ENCODE measurements at places on chromosomes 1 and 21.

- DNase-seq, result no peak
Observed at GRCh38 chr1:75542818-75543570, 67.9 kb downstream of the SLC44A5 start.

DNA sequence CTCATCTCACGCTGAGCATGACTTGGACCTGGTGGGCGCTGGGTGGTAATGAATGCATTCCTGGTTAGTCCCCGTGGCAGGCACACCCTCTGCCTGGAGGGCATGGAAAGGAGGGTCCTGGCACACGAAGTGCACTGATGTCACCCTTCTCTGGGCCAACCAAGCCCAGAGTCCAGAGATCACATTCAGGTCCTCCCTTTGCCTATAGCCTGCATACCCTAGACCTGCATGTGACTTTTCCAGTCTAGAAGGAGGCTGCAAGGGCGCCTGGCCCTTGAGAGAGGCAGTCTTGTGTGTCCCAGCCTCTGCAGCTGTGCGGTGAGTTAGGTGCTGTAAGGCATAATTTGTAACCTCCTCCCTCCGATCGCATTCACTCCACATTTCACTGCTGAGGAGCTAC lies 22.1 kb downstream of the PADI2 start:
- DNase-seq, result no peak

- no peak for DNase-seq
Observed at GRCh38 chr1:43206600-43207228, 34.6 kb downstream of the CFAP57 start.

DNA sequence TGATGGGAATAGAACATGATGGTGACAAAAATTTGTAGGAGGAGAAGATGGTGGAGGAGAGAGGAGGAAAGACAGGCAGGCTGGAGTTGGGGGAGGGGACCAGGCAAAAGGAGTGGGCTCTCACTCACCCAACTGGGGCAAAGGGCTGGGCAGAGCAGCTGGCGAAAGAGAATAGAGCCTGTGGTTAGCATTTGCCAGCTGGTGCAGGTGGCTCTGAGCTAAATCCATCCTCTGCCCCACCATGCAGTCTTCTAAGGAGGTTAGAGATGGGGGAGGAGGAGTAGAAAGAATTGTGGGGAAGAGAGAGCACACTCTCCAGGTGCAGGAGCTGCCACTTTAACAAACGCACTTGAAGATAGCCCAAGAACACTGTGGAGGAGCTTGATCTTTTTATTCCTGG lies 27.6 kb upstream of the SLAMF1 start:
- DNase-seq, result no peak

GRCh38 chr1:158830904-158831507 lies at the start of gene MNDA:
Gene MNDA (plus strand): TSS chr1:158831351. CDS start chr1:158842154, 10,803 bp downstream.
- DNase-seq, result no peak

DNA sequence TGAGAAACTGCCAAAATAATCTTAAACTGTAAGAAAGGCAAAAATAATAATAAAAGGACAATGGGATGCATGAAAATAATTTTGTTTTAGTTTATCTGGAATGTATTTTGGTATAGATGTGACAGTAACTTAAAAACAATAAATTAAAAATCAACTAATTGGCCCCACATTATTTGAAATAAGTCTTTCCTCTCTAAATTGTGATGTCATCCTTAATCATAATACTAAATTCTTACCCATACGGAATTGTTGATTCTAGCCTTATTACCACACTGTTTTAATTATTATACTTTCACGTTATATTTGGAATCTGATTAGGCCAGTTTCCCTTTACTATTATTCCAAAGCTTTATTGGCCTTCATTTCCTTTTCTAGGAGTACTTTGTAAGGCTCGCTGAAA lies 7.7 kb downstream of the DESI2 start:
- no peak for DNase-seq

DNA sequence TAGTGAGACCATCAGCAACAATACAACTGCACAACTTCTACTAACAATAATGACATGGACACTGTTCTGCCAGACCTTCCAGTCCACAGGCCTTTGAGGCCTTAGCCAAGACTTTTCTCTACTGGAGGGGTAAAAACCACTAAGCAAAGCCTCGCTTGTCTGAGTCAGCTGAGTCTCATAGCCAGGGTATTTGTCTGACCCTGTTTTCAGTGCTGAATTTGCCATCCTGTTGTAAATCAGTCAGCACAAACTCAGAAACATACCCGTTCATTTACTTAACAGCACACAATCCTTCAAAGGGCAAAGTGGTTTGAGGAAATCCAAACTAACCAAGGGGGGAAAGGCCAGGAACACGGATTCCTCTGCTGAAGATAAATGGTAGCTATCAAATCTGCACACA lies 537.8 kb downstream of the SMYD3 start:
- no peak for DNase-seq

- no peak for DNase-seq
Observed at GRCh38 chr1:117697220-117697781, 91.5 kb downstream of the TENT5C start.

DNA sequence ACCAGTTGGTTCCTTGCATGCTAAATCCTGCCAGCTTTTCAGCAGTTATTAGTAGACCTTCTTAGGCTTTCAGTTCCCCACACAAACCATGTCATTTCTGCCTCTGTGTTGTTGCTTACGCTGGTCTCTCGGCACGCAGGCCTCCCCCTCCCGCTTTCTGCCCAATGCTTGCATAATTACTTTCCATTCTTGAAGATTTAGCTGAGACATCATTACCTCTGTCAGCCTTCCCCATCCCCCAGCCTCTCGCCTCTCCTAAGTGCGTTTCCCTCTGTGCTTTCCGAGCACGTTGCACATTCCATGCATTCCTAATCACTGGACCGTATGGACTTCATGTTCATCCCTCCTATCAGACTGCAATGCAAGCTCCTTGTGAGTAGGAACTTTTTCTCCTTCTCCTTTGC lies 26.8 kb downstream of the TSHB start:
- DNase-seq, result no peak

GRCh38 chr1:183841950-183842794 lies 37.3 kb downstream of the RGL1 start:
- DNase-seq, result no peak

- DNase-seq, result no peak
Observed at GRCh38 chr1:28845786-28846543, 34.0 kb downstream of the OPRD1 start.

- DNase-seq, result no peak
Observed at GRCh38 chr21:44035244-44035643, 23.1 kb downstream of the TRAPPC10 start.

DNA sequence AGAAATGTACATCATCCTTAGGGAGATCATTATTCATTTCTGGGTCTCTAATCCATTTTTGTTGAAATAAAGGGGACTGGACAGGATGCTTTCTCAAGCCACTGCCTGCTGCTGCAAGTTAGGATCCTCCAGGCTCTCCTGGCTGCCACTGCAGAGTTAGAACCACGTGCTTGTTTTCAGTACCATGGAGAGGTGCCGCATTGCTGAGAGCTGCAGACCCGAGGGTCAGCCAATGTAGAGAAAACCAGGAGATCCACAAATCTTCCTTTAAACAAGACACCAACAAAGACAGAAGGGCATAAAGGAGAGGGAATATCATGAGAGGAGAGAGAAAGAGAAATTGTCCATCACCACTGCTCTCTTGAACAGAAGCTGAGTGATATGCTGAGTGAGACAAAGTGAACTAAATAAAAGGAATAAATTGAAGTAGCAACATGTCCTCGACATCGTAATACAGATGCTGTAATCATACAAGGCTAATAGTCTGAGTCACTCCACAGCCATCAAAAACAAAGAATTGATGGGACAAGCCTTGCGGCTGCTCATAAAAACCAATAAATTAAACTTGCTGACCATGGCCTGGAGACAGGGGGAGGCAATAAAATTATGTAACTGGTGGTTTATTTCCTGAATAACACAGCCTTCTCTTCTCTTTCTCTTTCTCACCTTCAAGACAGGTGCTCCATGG lies 255.7 kb downstream of the OMA1 start:
- DNase-seq, result no peak

DNA sequence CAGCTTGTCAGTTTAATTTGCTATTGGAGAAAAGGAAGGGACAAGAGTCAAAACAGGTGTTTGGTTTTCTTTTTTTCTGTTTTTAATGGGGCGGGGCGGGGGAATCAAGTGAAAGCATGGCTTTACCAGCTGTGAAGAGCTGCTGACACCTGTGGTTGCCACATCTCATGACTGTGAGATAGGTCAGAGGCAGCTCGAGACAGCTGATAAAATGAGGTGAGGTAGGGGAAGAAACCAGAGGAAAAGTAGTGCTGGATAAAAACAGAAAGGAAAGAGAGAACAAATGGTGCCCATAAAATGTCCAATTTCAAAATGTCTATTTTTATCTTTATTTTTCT lies 272.3 kb downstream of the NEGR1 start:
- DNase-seq, result no peak

- DNase-seq, result no peak
Observed at GRCh38 chr1:81607086-81607485, 193.6 kb upstream of the ADGRL2 start.

DNA sequence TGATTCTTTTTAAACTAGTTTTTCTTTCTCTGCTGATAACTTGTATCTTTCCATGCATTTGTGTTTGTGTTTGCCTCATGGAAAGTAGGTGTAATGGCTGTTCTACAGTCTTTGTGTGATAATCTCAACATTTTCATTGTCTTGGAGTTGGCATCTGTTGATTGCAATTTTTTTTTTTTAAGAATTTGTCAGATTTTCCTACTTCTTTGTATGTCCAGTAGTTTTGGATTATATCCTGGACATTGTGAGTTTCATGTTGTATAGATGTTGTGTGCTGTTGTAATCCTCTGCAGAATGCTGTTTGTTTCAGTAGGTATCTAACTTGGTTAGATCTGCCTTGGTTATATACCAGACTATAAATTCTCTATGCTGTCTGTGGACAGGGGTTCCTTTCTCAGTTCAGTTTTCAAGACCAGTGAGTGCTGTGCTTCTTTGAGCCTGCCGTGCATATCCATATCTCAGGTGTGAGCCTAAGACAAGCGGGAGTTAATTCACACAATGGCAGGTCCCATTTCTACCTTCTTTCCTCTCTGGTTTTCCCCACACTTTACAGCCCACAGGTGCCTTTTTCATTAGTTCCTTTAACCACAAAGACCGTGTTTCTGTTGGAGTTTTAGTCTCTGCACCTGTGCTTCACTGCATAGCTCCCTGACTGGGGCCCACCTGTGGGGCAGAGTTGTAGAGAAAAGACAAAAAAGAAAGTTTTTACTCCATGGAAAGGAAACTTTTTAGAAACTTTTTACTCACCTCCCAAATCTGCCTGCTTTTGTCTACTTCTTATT lies 69.9 kb downstream of the ITSN1 start:
- DNase-seq, result no peak

GRCh38 chr1:50425376-50426107 lies 2.3 kb upstream of the DMRTA2 start:
- no peak for DNase-seq

- no peak for DNase-seq
Observed at GRCh38 chr21:35476621-35477395, 427.7 kb upstream of the RUNX1 start.
